Keratinocyte (primary cell): ENCODE measurements at places on chromosomes 12 and 14.

DNA sequence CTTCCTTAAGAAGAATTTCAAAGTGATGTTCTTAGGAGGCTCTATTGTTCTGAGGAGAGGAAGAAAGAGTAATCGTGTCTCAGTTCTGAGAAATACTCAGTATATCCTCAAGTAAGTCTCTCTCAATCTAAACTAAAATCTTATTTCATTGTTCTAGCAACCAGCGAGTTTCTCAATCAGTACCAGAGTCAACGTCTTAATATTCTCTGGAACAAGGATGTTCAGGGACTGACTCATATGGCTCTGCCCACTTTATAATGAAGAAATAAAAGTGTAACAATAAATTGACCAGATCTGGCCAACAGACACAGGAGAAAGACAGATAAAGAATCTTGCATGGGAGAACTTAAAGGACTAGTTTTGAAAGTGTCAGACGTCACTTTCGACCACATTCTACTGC lies 469.8 kb upstream of the FLRT2 start:
- no peak for DNase-seq

GRCh38 chr12:104695453-104696148 lies 238.9 kb downstream of the CHST11 start:
- DNase-seq: no peak

- no peak for DNase-seq
These were observed 356.7 kb downstream of the ETNK1 start for GRCh38 chr12:22981711-22982110.

- no peak for DNase-seq
These were observed 46.7 kb downstream of the SMUG1 start for GRCh38 chr12:54142114-54142475.

DNA sequence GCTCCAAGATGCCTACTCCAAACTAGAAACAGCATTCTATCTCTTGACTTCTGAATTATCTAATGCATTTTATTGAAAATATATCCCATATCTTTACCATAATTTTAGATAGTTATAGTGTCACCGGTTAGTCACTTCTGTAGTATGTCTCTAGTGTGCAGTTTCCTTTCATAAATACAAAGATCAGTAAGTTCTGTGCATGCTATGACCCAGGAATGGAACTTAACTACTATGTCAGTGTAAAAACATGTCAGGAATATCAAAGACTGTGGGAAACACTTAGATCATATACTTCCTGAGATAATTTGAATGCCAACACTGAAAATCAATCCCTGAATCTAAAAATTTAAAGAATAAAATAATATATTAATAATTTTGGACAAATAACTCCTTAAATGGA lies 237.6 kb downstream of the ATXN7L3B start:
- no peak for DNase-seq

- no peak for DNase-seq
These were observed 62.0 kb downstream of the SLC25A47 start for GRCh38 chr14:100384819-100385813.

DNA sequence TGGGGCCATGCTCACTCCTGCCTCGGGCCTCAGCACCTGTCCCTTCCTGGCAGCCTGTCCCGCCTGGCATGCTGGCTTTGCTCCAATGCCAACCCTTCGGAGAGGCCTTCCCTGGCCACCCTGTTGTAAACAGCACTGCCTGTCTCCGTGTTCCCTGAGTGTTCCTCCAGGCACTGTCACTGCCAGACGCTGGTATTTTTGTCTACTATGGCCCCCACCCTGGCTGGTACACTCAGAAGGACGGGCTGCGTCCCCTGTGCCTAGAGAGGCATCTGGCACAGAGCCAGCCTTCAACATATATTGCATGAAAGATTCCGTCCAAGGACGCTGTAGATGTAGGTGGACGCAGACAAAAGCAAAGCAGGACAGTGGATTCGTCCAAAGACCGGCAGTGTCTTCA lies 2.7 kb upstream of the ASPG start:
- DNase-seq: no peak

- DNase-seq: no peak
These were observed 24.9 kb downstream of the SFSWAP start for GRCh38 chr12:131735476-131736445.

DNA sequence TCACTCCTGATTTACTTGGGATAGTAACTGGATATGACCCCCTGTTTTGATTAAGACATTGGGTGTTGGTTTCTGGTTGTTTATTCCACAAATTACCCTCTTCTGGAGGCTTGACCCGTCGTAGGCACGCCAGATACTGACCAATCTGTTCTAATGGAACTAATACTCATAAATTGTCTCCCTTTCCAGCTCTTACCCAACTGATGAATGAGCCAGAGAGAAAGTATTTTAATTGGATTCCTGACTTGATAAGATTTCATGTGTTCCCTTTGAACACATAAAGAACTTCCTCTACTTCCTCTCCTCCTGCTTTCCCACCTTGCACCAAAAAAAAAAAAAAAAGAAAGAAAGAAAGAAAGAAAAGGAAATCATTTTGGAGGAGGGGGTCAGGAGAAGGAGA lies 340.9 kb downstream of the PCNX1 start:
- DNase-seq: no peak

DNA sequence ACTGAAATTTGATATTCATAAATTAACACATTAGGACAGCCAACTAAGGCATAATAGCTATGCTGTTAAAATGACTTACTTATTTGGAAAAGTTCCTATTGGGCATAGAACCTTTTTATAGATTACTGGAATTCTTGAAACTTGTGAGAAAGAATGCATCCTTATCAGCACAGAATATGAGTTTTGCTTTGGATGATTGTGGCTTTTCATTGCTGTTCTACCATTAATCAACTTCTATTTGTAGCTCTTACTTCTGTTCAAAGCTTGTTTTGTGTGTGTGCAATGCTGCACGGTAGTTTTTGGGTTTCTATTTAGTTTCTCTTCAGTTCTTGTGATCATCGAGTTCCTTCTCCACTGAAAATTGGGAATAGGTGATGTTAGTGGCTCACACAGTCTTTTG lies 152.4 kb upstream of the PELI2 start:
- DNase-seq: no peak

- DNase-seq: no peak
These were observed 13.1 kb downstream of the KRT83 start for GRCh38 chr12:52307836-52308805.

- no peak for DNase-seq
These were observed 33.9 kb upstream of the FAM222A start for GRCh38 chr12:109679501-109680263.

DNA sequence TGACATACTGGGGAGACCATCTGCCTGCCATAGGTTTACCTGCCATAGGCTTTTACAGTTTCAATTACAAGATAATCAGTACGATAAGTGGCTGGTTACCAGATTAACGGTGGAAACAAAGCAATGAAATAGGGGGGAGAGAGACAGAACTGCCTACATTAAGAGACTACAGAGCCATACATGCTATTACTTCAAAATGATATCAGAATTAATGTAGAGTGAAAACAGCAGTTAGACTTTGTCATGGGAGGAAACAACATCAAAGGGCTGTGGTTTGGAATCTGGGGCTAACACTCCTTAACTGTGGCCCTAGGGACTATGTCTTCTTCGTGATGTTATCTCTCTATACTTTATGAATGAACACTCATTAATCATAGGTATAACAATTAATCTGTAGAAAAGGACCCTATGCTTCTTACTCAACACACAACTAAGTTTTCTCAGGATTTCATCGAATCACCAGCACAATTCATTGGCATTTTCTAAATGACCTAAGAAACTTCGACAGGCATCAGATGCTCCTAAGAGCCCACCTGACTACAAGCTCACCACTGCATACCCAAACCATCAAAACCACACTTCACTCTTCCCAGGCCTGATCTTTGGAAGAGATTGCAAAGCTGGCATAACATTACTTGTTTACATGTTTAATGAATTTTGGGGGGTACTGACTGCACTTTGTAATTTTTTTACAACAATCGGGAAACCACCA lies 475.6 kb upstream of the SOX5 start:
- no peak for DNase-seq

DNA sequence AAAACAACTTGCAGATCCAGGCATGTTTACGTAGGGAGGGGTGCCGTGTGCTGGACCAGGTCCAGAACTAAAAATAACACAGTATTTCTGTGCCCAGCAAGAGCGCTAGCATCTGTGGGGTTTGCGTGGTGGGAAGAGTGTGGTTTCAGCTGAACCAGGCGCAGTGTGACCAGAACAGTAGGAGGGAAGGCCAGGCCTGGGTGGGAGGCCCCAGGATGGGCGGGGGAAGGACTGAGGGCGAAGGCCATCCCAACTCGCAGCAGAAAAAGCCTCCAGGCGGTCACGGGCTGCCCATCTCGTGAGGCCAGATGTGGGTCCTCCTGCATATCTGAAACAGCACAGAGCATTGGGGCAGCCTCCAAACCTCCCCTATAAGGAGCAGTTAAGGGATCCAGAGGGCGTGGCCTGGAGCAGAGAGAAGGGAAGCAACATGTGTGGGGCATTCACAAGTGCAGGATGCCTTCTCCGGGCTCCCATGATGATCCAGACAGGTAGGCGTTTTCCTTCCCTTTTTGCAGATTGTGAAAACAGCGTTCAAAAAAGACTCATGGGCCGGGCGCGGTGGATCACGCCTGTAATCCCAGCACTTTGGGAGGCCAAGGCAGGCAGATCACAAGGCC lies 17.8 kb upstream of the CD9 start:
- DNase-seq: no peak

GRCh38 chr12:125873016-125873415 lies 807.8 kb downstream of the AACS start:
- no peak for DNase-seq

DNA sequence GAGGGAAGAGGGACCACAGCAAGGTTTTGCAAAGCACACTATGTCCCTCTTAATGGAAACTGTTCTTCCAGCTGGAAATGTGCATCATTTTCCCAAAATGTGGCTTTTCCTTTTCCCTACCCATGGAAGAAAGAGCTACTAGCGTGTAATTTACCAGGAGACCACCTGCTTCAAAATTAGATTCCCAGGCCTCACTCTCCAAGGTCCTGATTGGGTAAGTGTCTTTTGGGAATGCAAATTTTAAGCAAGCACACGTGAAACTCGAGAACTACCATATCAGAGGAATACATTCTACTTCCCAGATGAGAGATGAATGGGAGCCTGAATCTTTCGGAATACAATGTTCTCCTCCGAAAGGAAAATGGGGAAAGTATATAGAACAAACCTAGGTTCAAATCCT lies 201.6 kb upstream of the NOS1 start:
- no peak for DNase-seq
